Activated CD4-positive, alpha-beta T cell treated with anti-CD3 and anti-CD28 coated beads, Interleukin-2, amount 10 ng/mL, durations not matched to agents 7 days and 5 days (primary cell): ENCODE measurements at places on chromosomes 11 and 22. TPM values are rescaled to one million over a fixed set of nuclear protein-coding genes. Genes with fewer than 3 reads are reported as not detected.

C11orf21 gene
- total RNA-seq, result 81.0 TPM

MYRF gene
- 1.2 TPM for total RNA-seq

CYTH4 gene
- 110 TPM for total RNA-seq

KDM4F gene
- total RNA-seq, result not detected

TRPM5 gene
- total RNA-seq, result 0.07 TPM

OR4A16 gene
- not detected for total RNA-seq

CCDC179 gene
- not detected for total RNA-seq

BRSK2 gene
- total RNA-seq, result not detected

GVQW3 gene
- total RNA-seq, result 5.7 TPM

MMP3 gene
- total RNA-seq, result not detected

STT3A gene
- total RNA-seq, result 127 TPM

NXPE1 gene
- total RNA-seq, result not detected

DNA sequence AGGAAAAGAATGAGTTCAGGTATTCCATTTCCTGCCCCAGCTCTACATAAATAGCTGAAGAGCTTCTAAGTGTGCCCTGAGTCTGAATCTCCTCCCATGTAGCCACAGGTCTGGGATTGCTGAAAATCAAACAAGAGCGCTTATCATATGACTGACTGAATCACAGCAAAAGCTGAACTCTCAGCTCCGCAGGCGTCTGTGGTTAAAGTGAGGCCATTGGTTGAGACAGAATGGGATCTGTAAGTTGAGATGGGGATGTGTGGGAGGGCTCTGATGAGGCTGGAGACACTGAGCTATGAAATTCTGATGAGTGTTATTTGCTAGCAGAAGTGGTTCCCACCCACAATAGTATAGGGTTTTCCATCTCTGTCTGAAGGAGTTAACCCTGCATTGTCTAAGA is 637.0 kb downstream of the OPCML start:
- H3K27me3 ChIP-seq, result no peaks in the 10 kb centered on the region
- no peaks in the 10 kb centered on the region for H3K4me1 ChIP-seq
- no peak for DNase-seq
- no peaks in the 10 kb centered on the region for H3K36me3 ChIP-seq
- no peak overlapping the region for H3K27ac ChIP-seq

DNA sequence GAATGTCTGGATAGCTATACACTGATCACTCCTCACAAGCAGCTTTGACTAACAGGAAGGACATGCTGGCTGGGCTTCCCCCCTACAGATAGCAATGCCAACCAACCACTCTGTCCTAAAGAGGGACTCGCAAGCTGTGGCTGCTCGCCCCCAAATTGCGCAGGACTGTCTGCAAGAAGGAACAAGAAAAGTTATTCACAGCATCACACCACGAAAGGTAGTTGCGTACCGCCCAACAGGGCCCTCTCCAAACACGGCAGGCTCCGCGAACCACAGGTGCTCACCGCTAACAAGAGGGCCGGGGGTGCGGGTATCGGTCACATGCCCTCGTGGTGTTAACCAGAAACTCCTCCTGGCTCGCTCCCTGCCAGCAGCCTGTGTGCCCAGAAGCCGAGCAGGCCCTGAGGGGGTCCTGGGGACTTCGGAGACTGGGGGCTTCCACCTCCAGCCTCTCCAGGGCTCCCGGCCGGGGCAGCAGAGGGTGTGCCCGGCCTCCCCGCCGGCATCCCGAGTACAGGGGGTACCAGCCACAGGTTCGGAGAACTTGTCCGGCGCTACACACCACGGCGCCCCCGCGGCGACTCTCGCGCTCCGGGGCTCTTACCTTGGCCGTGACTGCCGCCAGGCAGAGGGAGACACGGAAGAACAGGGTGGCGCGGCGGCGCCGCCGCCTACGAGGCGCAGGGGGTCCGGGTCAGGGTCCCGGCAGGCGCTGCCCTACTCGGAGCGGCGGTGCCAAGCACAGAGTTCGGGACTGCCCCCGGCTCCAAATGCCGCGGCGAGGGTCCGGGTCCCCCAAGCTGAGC is 682 bp downstream of the LARGE1 start:
- H3K4me1 ChIP-seq, result peaks cover 13% of the 10 kb centered on the region
- peak overlapping the region; percentile 3 for H3K4me3 ChIP-seq
- H3K27ac ChIP-seq, result no peak overlapping the region

GRCh38 chr11:10139656-10140055 is 154.4 kb downstream of the SBF2 start:
- no peak overlapping the region for H3K4me3 ChIP-seq
- DNase-seq, result no peak
- no peaks in the 10 kb centered on the region for H3K36me3 ChIP-seq
- H3K4me1 ChIP-seq, result no peaks in the 10 kb centered on the region
- H3K27ac ChIP-seq, result no peak overlapping the region
- no peaks in the 10 kb centered on the region for H3K27me3 ChIP-seq

GRCh38 chr11:122743949-122744348 is 88.4 kb downstream of the UBASH3B start:
- peaks cover 9% of the 10 kb centered on the region for H3K27me3 ChIP-seq
- H3K27ac ChIP-seq, result no peak overlapping the region
- no peak overlapping the region for H3K4me3 ChIP-seq
- peaks cover 5% of the 10 kb centered on the region for H3K36me3 ChIP-seq
- peak; percentile 81 for DNase-seq
- no peaks in the 10 kb centered on the region for H3K4me1 ChIP-seq

- H3K4me3 ChIP-seq, result no peak overlapping the region
- no peaks in the 10 kb centered on the region for H3K27me3 ChIP-seq
- no peak for DNase-seq
- no peak overlapping the region for H3K27ac ChIP-seq
- no peaks in the 10 kb centered on the region for H3K36me3 ChIP-seq
Observed at GRCh38 chr11:17786824-17787525, 52.4 kb downstream of the KCNC1 start.

- H3K27me3 ChIP-seq, result no peaks in the 10 kb centered on the region
- peak; percentile 7 for DNase-seq
- H3K36me3 ChIP-seq, result no peaks in the 10 kb centered on the region
- no peak overlapping the region for H3K27ac ChIP-seq
Observed at GRCh38 chr11:132028380-132029240, 658.2 kb downstream of the NTM start.

GRCh38 chr11:82092904-82093303 is 640.8 kb downstream of the FAM181B start:
- no peak for DNase-seq
- no peak overlapping the region for H3K4me3 ChIP-seq
- no peaks in the 10 kb centered on the region for H3K36me3 ChIP-seq
- no peak overlapping the region for H3K27ac ChIP-seq

DNA sequence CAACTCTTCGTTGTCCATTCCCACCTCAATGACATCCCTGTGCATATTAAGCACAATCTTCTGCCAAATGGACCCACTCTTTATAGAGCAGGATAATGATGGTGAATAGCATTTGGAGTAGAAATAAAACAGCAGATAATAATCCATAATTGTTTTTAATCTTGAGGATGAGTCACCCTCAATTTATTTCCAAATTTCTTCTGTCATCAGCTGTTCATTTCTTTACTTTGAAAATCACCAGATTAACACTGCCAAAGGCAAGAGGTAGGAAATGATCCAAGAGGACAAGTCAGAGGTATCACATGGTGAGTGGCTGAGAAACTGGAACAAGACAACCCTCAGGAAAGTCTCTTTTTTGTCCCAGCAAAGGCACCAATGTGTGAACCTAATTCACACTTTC is 7.3 kb upstream of the AMBRA1 start:
- no peaks in the 10 kb centered on the region for H3K36me3 ChIP-seq
- no peak overlapping the region for H3K4me3 ChIP-seq
- H3K4me1 ChIP-seq, result peaks cover 7% of the 10 kb centered on the region
- no peak overlapping the region for H3K27ac ChIP-seq
- H3K27me3 ChIP-seq, result no peaks in the 10 kb centered on the region
- DNase-seq, result no peak

DNA sequence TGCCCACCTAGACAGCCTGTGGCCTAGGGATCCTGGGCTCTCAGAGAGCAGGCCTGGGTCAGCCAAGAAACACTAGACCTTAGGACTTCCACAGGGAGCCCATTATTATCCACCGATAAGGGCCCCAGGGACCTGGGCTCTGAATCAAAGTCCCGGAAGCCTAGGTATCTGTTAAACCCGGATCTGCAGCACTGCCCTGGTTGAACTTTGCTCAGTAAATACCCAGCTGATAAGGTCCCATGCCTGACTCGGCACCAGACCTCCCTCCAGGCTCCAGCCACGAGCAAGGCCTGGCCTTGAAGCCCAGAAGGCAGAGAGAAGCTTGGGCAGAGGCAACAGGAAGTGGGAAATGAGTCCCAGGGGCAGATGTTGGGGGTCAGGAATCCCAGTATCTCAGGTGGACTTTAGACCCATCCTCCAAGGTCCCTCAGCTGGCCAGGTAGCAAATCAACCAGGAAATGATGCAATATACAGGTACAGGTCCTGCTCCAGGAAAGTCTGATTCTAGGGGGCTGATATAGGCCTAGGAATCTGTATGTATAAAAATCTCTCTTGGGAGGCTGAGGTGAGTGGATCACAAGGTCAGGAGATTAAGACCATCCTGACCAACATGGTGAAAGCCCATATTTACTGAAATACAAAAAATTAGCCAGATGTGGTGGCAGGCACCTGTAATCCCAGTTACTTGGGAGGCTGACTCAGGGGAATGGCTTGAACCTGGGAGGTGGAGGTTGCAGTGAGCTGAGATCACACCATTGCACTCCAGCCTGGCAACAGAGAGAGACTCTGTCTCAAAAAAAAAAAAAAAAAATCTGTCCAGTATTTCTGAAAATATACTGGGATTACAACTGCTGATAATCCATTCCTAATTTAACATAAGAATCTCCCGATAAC is 18.7 kb downstream of the POU2AF1 start:
- no peak overlapping the region for H3K27ac ChIP-seq
- no peak for DNase-seq
- no peaks in the 10 kb centered on the region for H3K27me3 ChIP-seq

GRCh38 chr11:112511271-112511670 is 250.6 kb upstream of the PLET1 start:
- H3K27ac ChIP-seq, result no peak overlapping the region
- peaks cover 4% of the 10 kb centered on the region for H3K27me3 ChIP-seq
- H3K4me1 ChIP-seq, result no peaks in the 10 kb centered on the region
- no peaks in the 10 kb centered on the region for H3K36me3 ChIP-seq
- H3K4me3 ChIP-seq, result no peak overlapping the region

DNA sequence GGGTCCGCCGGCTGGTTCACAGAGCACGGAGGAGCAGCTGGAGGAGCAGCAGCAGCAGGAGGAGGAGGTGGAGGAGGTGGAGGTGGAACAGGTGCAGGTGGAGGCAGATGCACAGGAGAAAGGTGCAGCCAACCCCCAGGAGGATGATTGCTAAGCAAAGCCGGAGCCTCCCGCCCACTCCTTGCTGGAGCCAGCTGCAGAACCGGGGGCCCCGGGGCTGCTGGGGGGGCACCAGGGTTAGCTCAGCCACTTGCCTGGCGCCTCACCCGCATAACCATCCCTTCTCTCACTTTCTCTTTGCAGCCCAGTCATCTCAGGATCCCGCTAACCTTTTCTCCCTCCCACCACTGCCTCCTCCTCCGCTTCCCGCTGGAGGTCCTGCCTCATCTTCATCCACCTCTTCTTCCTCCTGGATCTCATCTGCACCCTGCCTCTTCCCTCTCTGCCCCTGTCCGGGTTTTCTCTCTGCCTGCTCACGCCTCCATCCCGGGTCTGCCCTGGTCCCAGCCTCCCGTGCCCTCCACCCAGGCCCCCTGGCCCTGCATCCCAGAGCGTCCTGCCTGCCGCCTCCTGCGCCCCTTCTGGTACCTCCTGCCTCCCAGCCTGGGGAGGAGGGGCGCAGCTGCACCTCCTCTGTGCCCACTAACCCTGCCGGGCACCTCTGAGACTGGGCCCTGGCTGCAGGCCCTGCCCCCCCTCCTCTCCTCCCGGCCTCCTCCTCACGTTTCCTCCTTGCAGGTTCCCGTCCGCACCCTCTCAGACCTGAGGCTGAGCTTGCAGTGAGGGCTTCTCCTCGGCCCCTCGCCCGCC is 9.5 kb downstream of the KCTD17 start:
- H3K36me3 ChIP-seq, result no peaks in the 10 kb centered on the region
- peaks cover 20% of the 10 kb centered on the region for H3K4me1 ChIP-seq
- DNase-seq, result no peak
- H3K27ac ChIP-seq, result peak overlapping the region; percentile 36
- H3K4me3 ChIP-seq, result no peak overlapping the region
- no peaks in the 10 kb centered on the region for H3K27me3 ChIP-seq

GRCh38 chr11:75050516-75050915 is 46.2 kb downstream of the OR2AT4 start:
- no peak for DNase-seq
- no peaks in the 10 kb centered on the region for H3K36me3 ChIP-seq
- no peaks in the 10 kb centered on the region for H3K4me1 ChIP-seq
- H3K27ac ChIP-seq, result no peak overlapping the region

DNA sequence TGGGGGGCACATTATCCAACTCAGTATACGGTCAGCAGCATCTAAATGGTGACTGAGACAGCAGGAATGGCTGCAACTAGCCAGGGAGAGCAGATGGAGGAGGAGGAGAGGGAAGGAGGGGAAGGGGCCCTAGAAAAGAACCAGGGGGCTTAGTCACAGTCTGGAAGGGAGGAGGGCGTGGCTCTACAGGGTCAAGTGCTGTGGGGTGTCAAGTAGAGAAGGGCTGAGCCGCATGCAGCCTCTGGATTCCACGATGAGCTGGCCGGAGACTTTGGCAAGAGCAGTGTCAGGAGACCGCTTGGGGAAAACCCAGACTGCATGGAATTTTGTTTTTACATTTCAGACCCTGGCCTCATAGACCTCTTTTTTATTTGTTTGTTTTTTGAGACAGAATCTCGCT is 25.8 kb upstream of the PPFIA1 start:
- no peaks in the 10 kb centered on the region for H3K4me1 ChIP-seq
- no peak overlapping the region for H3K4me3 ChIP-seq
- no peaks in the 10 kb centered on the region for H3K27me3 ChIP-seq
- no peak for DNase-seq

- no peak for DNase-seq
- H3K4me3 ChIP-seq, result no peak overlapping the region
- H3K27me3 ChIP-seq, result no peaks in the 10 kb centered on the region
- H3K4me1 ChIP-seq, result peaks cover 28% of the 10 kb centered on the region
- H3K36me3 ChIP-seq, result peaks cover 19% of the 10 kb centered on the region
- H3K27ac ChIP-seq, result no peak overlapping the region
Observed at GRCh38 chr11:72045849-72046248, 34.5 kb downstream of the NUMA1 start.

- peak overlapping the region; percentile 81 for H3K27ac ChIP-seq
- peaks cover 26% of the 10 kb centered on the region for H3K36me3 ChIP-seq
- DNase-seq, result peak; percentile 79
- H3K27me3 ChIP-seq, result no peaks in the 10 kb centered on the region
- H3K4me1 ChIP-seq, result peaks cover 40% of the 10 kb centered on the region
Observed at GRCh38 chr22:37623075-37624016, 14.7 kb downstream of the GGA1 start.

GRCh38 chr22:20268279-20269012 is at the start of gene RTN4R:
Gene RTN4R (minus strand): TSS chr22:20268318. CDS start chr22:20268092, 226 bp downstream.
- H3K27ac ChIP-seq, result no peak within 1 kb of the TSS
- DNase-seq, result peak; percentile 52
- H3K4me3 ChIP-seq, result peak within 1 kb of the TSS; percentile 73
- peaks cover 9% of the 10 kb centered on the region for H3K27me3 ChIP-seq

- no peak overlapping the region for H3K4me3 ChIP-seq
- peaks cover 18% of the 10 kb centered on the region for H3K4me1 ChIP-seq
- no peak for DNase-seq
- no peak overlapping the region for H3K27ac ChIP-seq
- H3K27me3 ChIP-seq, result no peaks in the 10 kb centered on the region
Observed at GRCh38 chr22:28381429-28382167, 298.0 kb downstream of the TTC28 start.
